ENCODE measurements at places on chromosomes 2 and 18.
A peak's percentile ranks its signal among the peaks of the same experiment; 100 is the strongest.

DNA sequence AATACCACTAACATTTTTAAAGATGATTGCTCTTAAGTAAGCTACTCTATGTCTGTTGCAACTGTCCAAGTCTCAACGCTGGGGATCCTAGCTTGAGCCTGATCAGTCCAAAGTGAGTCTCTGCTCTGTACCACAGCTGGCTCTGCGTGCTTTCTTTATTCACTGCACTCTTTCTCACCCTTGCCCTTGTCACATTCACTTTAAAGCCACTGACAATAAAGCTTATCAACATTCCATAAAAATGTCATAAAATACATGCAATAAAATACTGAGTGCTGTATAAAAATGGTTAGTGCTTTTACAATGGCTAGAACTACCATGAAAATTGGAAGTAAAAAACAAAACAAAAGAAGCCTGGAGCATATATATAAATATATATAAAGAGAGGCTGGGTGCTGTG lies 45.5 kb upstream of the LRRTM4 start:
- DNase-seq, result no peak

- DNase-seq, result no peak
Measured at GRCh38 chr2:210540471-210540870, 15.9 kb upstream of the CPS1 start.

GRCh38 chr2:158740621-158741020 lies 54.5 kb upstream of the DAPL1 start:
- no peak for DNase-seq

GRCh38 chr2:131044075-131044756 lies 49.0 kb downstream of the FAM168B start:
- no peak for DNase-seq

- DNase-seq, result peak; percentile 12
Measured at GRCh38 chr2:241842620-241843211, 16.0 kb downstream of the PDCD1 start.

DNA sequence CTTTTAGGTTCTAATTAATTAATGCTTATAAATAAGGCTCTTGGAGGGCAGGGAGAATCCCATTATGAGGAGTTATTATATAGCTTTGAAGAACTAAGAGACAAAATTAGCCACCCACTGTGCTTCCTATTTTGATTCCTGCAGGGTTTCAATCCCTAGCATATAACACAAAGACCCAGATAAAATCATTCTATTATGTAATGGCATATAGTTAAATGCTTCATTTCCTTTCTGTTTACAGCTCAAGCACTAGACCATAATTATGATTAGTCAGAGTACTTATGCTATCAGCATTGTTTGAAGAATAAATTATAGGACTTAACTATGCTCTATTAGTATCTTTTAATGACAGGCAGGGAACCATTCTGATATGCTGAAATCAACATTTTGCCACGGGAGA lies 9.1 kb downstream of the GPR155 start:
- no peak for DNase-seq

GRCh38 chr2:151657667-151658076 lies 76.6 kb downstream of the NEB start:
- no peak for DNase-seq

DNA sequence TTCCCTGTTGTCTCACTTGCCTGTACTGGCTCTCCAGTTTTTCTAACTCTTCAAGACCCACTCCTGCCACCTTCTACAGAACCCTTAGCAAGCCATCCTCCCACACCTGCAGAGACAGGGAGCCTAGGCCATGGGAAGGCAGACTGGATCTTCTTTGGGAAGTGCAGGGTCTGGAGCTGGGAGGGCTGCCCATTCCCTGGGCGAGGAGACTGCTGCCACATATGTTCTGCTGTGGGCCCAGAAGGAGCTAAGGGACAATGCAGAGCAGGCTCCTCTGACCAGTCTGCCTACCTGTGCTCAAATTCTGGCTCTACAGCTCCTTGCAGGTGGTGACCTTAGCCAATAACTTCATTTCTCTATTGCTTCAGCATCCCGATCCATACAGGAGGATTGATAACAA lies 152.1 kb upstream of the CELF4 start:
- no peak for DNase-seq

DNA sequence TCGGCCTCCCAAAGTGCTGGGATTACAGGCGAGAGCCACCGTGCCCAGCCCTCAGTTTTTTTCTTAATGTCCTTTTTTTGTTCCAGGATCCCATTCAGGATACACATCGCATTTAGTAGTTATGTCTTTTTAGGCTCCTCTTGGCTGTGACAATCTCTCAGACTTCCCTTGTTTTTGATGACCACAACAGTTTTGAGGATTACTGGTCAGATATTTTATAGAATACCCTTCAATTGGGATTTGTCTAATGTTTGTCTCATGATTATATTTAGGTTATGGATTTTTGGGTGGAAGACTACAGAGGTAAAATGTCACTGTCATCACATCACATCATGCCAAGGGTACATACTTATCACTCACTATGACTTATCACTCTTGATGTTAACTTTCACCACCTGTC lies 46.7 kb downstream of the SCN3A start:
- DNase-seq, result no peak

- no peak for DNase-seq
Measured at GRCh38 chr2:171307560-171307959, 126.2 kb downstream of the METTL8 start.

DNA sequence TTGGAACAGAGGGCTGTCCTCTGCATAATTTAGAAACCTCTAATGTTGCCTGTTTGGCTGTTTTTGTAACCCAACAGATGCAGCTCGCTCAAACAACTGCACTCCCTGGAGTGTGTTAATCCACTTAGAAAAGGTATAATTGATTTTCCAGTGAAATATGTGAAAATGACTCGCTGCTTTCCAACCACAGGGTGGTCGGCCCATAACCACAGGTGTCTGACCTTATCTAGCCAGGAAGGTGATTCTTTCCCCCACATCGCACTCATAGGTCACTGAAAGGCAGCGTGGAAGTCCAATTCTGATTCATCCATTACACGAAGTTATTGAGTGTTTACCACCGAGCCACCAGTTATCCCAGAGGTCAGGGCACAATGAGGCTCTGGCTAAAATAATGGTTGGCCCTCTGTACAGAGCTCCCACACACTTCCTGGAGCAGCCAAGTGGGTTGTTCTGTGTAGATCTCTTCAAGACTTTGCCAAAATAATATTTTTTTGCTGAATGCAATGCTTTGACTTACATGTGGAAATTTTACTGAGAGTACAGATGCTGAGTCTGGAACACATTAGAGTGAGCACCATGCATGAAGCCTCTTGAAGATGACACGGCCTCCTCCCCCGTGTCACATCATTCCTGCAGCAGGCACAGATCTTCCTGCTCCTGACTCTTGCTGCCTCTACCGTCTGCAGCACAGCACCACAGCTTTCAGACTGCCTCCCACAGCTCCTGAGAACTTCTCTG lies 396.2 kb downstream of the ZNF516 start:
- DNase-seq, result no peak

GRCh38 chr2:192700934-192701333 lies 506.2 kb upstream of the TMEFF2 start:
- no peak for DNase-seq

DNA sequence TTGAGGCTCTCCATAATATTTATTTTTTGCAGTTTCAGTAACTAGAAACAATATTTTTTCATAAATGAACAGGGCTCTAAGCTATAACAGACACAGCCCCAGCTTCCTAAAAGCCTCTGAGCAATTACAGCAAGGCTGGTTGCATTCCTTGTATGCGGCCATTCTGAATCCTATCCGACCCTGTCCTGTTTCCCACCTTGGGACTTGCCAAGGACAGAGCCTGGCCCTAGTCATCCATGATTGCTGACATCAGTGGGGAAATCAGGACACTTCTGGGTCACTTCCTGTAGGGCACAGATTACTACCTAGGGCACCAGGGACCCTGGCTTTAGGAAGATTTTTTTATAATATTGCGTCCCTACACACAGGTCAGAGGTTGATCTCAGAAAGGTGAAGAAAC lies 5.5 kb downstream of the TMEM177 start:
- DNase-seq, result no peak

DNA sequence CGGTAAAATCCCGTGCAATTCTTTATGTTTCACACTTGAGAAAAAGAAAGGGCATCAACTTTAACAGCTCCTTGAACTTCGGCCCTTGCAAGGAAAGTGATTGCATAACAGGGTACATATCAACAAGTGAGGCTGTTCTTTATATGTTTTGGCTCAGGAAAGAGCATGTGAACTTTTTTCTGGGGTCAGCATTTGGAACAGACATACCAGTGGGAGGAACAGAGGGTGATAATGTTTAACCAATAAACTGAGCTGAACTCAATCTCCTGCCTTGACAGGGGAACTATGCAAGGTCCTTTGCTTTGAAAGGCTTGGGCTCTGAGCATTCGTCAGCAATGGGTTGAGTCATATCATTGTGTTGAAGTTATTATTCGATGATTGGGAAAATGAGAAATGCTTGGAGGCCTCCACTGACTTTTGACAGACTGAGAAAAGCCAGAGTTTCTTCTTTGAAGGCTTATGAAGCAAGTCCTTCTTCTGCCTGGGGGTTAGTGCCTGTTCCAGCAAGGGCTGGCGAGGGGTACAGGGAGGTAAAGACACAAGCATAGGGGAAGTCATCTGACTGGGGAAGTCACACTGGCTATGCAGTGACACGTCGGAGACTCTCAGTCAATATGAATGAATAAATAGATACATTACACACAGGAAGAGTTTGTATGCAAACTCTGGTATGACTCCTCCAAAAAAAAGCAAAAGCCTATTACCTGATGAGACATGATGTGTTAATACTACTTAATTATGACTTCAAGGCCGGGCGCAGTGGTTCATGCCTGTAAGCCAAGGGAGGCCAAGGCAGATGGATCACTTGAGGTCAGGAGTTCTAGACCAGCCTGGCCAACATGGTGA lies 57.2 kb downstream of the CYB5A start:
- DNase-seq, result peak; percentile 52

GRCh38 chr2:241110089-241110606 lies 8.1 kb upstream of the MTERF4 start:
- no peak for DNase-seq

DNA sequence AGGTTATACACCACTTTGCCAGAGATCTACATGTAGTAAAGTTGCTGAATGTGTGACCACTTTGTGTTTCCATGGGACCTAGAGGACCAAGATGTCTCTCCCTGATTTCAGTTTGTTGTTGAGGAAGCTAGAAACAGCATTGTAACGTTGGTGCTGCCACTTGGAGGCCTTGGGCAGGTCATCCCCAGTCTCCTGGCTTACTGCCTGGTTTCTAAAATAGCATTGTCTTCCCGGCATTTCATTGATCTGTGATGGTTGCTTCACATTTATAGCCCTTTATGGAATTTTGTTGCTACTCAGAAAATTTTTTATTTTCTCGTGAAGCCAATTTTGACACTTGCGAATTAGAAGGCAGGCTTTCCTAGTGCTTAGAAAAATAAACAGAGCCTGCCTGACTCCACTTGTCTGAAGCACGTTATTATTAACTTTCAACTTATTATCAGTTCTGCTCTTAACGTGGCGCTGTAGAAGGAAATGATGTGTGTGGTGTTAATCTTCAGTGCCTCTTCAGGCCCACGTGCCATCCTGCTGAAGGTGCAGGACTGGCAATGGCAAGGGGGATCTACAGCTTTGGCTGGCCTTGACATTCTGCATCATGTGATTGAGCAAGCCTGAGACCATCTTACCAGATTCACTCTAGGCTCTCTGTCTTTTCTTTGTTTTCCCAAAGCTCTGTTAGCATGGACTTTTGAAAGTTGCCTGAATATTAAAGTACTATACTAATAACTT lies 59.9 kb downstream of the INPP4A start:
- DNase-seq, result peak; percentile 55

- DNase-seq, result no peak
Measured at GRCh38 chr2:224404796-224405195, 2.9 kb upstream of the FAM124B start.

DNA sequence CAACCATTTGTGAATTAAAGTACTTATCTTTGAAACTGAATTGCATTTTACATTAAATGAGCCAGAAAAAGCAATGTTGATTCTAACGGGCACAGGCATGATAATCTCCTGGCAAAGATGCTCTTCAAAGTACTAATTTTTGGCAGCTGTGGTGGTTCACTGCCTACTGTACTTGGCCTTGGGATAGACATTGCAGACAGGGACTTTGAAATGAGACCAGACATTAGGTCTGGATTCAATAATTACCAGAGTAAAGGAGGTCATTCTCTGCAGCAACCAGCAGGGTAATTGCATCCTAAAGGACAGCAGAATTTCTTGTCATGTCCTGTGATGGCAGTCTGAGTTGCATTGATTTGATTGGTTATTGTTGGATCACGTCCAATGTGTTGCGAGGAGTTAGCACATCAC lies 986.5 kb downstream of the TDRD15 start:
- DNase-seq, result no peak

DNA sequence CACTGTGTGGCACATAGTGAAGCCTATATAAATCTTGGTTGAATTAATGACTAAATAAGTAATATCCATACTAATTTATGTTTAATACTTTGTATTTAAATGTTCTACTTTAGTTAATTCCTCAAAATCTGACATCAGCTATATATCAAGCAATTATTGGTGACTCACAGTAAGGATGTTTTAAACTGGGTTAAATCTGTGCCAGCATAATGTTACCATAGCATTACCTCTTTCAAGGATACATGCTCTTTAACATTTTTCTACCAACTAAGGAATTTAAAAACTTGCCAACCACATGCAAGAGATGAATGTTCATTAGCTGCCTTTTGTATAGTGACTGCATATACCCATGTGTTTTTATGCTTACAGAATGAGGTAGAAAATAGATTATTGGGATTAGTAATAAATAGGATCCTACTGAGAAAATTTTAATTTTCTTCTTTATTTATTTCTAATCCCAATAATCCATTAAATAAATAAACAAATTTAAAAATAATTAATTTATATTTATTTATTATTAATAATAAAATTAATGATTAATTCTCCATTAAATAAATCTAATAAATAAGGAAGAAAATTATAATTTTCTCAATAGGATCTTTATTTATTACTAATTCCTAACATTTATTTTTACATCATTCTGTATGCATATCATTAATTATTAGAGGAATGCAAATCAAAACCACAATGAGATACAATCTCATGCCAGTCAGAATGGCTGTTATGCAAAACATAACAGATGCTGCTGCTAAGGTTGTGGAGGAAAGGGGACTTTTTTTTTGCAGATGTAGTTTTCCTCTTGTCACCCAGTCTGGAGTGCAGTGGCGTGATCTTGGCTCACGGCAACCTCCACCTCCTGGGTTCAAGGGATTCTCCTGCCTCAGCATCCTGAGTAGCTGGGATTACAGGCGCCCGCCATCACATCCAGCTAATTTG lies 410.7 kb upstream of the DSEL start:
- DNase-seq, result no peak

- DNase-seq, result no peak
Measured at GRCh38 chr2:19982268-19982667, 7.6 kb downstream of the WDR35 start.

- no peak for DNase-seq
Measured at GRCh38 chr2:36528274-36528673, 69.7 kb downstream of the FEZ2 start.

- no peak for DNase-seq
Measured at GRCh38 chr2:235670974-235671787, 177.3 kb downstream of the AGAP1 start.

DNA sequence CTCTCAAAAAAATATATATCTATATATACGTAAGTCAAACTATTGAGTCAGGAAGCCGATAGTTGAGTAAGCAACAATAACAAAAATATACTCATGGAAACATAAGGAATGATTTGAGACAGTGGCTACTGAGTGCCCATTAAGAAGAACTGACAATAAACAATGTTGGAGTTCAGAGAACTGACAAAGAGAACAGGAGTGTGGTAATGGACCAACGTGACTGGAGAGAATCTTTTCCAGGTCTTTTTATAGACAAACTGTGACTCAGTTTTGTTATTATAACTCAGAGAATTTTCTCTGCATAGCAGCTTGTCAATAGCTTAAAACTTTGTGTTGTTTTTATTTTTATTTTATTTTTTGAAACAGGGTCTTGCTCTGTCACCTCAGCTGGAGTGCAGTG lies 4.6 kb upstream of the GALM start:
- no peak for DNase-seq
